ENCODE measurements at places on chromosomes 3 and 15.

DNA sequence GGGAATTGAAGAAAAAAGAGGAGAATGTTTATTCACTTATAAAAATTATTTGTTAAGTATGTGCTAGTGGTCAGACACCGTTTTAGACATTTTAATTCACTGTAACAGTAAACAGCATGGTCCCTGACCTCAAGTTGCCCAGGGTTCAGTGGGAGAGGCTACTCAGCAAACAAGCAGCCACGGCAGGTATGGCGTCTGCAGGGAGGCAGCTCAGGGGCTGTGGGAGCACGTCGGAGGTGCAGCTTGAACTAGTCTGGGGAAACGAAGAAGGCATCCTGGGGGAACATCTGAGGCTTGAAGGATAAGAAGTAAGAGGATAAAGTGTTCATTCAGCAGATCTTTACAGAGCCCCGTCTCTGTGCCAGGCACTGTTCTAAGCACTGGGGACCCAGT, 66.0 kb downstream of the CRTC3 start:
- no peak for DNase-seq

DNA sequence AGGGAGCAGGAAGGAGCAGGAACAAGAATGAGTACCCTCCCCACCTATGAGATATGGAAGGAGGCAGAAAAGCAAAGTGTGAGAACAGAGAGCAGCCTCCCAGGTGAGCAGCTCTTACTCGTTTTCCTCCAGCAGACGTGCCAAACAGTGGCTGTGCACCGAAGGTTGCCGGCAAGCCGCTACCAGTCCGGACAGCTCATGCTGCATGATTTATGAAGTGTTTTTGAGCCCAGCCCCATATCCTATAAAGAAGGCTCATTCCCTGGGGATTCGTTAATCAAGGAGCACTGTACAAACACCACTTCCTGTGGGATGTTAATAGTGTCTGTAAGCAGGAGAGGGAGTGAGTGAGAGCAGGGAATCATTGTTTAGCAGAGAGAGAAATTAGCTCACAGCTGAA, 118.3 kb upstream of the FOXB1 start:
- DNase-seq = no peak

DNA sequence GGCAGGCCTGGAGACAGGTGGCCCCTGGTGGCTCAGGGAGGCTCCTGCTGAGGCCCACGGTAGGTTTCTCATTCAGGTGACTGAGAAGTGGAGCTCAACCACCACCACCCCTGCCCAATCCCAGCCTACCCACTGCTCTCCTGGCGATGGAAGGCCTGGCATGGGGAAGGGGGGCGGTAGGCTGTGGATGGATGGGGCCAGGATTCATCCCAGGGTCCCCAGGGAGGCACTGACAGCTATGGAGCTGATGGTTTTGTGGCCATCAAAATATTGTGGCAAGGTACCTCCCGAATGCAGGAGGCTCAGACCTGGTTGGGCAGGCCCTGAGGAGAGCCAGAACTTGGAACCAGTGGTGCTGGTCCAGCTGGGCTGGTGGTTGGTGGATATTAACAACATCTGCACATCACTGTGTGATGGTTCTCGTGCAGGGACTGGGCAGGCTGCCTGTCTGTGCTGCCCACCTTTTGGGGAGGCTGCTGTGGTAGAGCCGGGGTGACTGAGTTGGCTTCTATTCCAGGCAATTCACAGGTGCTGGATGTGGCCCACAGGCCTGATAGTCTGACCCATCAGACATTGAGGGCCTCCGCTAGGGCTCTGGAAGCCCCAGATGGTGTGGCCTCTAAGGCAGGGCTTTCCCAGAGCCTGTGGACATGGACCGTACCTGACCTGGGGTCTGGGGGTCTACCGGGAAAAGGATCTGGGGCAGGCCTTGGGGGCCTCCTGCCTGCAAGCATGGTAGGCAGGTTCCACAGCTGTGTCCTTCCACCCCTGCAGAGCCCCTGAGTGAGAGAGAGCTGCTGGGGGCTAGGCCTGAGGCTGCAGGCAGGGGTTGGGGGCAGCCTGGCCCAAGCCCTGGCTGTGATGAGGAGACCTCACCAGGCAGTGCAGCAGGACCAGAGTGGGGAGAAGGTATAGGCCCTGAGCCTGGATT, 3.4 kb downstream of the ZBTB47 start:
- no peak for DNase-seq

GRCh38 chr3:152021951-152022461, 148.6 kb downstream of the SUCNR1 start:
- no peak for DNase-seq

GRCh38 chr3:53708001-53708621, 138.1 kb downstream of the CHDH start:
- no peak for DNase-seq

DNA sequence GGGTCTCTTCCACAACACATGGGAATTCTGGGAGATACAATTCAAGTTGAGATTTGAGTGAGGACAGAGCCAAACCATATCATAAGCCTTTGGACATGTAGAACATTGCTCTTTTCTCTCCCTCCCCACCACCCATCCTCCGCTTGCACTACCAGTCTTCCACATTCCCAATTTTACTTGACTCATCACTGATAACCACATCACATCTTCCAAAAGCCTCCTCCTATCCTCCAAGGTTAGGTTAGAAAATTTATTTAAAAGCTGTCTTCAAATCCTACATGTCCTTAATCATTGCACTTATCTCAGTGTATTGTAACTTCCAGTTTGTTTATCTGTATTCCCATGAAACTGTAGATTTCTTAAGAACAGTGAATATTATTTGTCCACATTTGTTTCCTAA, 10.4 kb downstream of the ZBED2 start:
- DNase-seq = no peak

DNA sequence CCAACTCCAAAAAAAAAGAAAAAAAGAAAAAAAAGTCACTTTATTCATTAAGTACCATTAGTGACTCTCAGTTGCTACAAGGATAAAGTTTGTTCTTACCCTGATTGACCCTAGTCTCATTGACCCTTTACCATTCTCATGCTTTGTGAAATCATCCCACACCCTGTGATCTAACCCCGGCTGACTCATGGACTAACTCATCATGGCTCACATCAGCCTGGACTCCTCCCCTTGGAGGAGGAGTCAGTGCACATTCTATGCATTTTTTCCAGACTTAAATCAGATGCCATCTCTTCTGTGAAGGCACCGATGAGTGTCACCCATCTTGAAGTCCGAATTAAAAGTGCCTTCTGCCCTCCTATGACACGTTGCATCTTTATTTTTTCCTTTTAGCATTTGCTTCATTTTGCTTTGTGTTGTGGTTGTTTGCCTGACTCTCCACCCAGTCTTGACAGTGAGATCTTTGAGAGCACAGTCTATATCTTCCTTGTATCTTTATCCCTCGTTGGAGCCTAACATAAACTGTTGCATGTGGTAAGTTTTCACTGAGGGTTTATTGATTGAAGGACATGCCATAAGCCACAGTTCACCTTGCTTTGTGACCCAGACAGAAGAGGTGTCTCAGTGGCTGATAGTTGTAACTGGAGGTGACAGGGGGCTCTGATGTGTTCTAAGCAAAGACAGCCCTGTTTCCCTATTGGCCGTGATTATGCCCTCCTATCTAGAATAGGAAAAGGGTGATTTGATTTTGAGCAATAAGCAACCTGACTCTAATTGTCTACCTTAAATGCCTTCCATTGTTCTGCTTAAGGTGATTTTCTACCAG, 72.1 kb downstream of the IL1RAP start:
- no peak for DNase-seq

DNA sequence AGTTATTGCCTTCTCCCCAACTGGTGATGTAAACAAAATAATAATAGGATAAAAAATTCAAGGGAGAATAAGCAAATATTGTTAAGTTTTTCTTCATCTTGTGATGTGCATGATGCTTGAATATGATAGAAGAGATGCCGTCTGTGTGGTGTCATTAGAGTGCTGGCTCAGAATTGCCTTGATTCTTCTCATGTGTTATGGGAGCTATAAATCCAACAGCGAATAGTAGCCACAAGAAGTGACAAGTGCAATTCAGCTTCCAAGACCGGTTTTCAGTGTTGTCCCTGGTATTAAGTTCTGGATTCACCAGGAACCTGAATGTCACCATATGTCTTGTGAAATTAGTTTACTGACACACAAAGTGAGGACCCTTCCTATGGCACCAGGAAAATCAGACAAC, 547.0 kb downstream of the NSUN3 start:
- DNase-seq = no peak

DNA sequence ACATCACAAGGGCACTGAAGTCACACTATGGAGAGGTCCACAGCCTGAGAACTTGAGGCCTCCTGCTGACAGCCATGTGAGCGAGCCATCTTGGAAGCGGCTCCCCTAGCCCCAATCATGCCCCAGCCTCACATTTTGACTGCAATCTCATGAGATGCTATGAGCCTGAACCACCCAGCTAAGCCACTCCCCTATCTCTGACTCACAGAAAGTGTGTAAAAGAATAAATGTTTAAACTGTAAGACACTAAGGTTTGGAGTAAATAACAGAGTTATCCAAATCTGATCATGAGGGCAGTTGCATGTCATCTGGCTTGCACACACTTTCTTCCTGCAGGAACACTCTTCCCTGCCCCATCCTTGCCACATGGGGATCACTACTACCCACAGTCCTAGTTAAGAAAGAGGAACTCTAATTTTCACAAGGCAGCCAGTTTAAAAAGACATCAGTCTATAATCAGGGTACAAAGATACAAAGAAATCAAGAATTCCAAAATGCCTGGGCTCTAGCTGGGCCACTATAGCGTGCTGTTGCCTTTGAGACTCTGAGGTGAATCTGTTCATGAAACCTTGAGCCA, 494.2 kb downstream of the FOXP1 start:
- no peak for DNase-seq

DNA sequence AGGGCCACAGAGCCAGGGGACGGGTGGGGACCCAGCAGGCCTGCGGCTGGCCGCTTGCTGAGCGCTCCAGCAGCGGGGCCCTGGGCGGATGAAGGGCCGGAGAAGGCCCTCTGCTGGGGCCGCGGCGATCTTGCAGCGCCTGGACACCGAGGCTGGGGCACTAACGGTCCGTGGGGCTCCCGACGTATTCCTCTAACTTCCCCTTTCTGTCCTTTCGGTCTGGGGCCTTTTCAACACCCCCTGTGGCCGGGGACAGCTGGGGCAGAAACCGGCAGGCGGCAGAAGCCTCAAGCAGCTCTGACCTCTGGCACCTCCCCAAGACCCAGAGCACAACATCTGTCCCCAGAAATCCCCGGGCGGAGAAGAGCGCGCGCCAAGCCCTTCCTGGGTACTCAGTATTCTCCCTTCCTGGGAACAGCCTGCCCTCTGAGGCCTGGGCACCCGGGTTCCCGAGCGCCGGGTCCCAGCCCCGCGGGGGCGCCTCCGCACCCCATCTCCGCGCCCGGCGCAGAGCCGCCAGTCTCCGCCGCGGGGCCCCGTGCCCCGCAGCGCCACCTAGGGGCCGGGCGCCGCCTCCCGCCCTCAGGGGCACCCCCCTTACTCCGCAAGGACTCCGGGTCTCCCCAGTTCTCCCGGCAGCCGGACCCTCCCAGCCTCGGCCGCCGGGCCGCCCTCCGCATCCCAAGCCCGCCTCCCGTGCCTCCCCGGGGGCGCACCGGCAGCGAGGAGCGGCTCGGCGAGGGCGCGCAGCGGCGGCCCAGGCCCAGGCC, 582 bp upstream of the SLCO3A1 start:
- peak; percentile 74 for DNase-seq

DNA sequence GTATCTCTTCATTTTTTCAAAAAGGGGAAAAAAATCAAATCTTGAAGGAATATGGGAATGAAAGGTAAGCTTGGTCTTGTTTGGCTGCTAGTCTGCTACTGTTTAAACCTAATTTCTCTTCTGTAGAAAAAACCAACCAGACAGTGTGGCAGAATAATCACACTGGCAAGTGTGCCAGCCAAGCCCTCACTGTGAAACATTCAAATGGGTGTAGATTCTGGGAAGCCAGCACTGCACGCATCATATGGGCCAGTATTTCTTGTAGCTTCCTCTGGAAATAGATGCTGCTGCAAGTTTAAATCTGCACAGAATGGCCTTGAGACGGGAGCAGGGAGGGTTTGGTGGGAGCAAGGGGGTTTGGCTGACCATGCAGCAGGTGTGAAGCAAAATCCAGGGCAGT, 62.1 kb downstream of the POMGNT2 start:
- no peak for DNase-seq

GRCh38 chr3:122077293-122078234, 22.4 kb downstream of the CD86 start:
- DNase-seq = no peak

DNA sequence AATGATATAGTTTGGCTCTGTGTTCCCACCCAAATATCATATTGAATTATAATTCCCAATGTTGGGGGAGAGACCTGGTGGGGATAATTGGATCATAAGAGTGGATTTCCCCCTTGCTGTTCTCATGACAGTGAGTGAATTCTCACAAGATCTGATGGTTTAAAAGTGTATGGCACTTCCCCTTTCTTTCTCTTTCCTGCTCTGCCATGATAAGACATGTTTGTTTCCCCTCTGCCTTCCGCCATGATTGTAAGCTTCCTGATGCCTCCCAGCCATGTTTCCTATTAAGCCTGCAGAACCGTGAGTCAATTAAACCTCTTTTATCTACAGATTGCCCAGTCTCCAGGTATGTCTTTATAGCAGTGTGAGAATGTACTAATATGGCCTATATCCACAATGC, 126.7 kb upstream of the GMNC start:
- no peak for DNase-seq

DNA sequence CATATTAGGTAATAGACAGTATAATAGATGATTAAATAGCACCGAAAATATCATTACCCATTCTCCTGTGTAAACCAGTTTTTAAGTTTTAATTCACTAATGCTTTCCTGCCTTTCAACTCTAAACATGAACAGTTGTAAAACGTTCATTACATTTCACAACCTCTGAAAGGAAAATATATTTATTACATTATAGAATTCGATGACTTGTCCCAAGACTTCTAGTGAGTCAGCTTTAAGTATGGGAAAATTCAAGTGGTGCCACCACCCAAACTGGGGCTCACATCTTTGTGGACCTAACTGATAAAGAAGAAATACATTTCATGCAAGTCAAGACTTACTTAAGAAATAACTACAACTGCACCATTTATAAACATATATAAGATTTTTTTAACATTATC, 2.0 kb downstream of the TRIM59 start:
- DNase-seq = no peak

GRCh38 chr3:161838021-161838420, 341.4 kb downstream of the OTOL1 start:
- DNase-seq = no peak

DNA sequence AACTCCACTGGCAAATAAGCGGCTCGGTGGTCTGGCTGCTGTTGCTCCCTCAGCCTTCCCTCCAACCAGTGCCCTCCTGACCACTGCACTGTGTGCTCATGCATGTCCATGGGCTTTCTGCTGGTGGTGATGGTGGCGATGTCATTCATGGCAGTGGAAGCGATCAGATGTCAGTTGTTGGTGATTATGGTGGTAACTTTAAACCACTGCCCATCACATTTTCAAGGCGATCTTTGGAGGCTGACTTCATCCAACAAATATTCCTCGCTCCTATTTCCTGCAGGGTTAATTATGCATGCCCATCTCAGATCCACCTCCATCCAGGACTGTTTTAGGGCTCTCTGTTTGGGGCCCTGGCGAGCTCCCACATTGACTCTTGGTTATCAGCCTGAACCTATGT, 13.4 kb upstream of the HCN4 start:
- DNase-seq = no peak

Data from T-helper 1 cell (primary cell).